ENCODE measurements at places on chromosomes 4 and X.
A peak's percentile ranks its signal among the peaks of the same experiment; 100 is the strongest.

DNA sequence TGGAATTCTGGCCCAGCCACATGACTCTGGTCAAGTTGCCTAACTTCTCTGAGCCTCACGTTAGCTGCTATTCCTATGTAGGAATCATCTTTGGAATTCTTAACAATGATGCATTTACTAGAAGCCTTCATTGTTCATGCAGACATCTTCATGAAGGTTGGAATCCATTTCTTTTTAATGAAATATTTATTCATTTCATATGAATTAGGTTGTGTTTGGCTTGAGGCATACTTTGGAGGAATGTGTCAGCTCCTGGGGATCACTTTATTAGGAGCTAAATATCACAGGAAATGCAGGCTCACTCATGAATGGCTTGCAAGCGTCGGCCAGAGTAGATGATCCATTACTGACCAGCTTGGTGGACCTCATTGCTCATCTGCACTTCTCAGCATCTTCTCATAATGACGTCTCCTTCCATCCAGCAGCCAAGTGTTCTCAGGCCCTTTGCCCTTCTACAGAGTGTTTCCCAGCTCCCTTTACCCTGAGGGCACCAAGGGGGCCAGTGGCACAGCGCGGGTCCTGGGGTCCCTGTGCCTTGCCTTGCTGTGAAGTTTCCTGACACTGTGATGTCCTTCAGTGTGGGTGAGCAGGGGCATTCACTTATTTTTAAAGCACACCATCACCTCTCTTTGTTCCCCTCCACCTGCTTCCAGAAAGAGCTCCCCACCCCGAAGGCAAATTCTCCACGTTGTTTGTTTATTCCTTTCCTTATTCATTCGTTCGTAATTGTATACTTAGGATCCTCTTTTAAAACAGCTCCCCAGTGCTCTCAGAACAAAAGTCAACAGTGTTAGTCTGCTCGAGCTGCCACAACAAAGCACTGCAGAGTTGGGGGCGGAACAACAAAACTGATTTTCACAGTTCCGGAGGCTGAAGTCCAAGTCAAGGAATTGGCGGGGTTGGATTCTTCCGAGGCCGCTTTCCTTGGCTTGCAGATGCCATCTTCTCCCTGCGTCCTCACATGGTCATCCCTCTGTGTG, 106.8 kb downstream of the STK32B start:
- peak; percentile 19 for DNase-seq

DNA sequence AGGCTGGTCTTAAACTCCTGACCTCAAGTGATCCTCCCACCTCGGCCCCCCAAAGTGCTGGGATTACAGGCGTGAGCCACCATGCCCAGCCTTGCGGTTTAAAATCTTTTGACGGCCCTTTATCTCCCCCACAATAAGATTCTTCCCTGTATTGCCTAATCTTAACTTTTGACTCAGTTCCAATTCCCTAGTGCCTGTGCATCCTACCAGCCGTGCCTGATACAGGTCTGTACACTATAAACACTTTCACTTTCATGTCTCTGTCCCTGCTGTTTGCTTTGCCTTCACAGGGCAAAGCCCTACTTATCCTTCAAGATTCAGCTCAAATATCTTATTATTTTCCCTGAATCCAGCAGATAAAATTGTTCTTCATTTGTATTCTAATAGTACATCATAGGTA, 74.6 kb downstream of the WDR44 start:
- no peak for DNase-seq

GRCh38 chr4:80221161-80221560, 23.9 kb downstream of the PRDM8 start:
- DNase-seq, result no peak

- no peak for DNase-seq
These were observed 18.0 kb downstream of the STAP1 start for GRCh38 chr4:67576538-67576937.

DNA sequence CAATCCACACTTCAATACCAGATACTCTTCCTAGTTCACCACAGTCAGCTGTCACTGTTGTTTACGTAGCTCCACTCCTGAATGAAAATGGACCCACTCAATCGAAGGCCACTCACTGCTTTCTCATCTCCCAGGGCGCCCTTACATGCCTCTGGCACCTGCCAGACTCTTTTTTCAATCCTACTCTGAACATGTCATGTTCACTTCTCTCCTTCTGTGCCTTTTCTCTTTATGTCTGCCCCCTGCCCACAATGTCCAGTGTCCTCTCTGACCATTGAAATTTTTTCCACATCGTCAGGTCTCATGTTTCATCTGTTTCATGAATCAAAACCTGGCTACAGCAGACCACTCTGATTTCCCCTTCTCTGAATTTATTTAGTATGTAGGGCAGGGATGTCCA, 1.3 kb upstream of the MGAT4D start:
- DNase-seq, result no peak

- DNase-seq, result no peak
These were observed 41.8 kb upstream of the CEP135 start for GRCh38 chr4:55906989-55907388.

DNA sequence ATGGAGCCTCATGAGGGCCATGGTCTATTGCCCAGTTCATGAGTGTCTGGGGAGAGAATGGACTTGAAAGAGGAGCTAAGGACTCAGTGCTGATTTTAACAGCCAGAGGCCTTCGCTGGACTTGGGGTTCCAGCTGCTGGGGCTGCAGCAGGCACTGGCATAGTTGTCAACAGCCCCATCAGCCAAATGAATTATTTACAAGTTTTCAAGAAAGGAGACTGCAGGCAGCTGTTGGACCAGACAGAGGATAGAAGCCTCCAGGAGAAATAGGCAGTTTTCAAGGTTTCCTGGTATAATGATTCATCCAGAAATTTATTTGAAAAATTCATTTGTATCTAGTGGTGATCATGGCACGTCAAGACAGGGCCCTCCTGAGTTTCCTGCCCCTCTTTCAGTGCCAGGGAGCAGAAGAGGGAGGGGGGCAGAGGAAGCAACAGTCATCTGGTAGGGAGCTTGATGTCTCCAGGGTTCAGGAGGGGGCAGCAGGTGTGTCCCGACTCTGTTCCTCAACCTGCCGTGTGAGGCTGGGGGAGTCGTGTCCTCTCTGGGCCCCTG, 63.1 kb upstream of the GPR78 start:
- no peak for DNase-seq

- DNase-seq, result no peak
These were observed 605 bp upstream of the FAT1 start for GRCh38 chr4:186724058-186724863.

- no peak for DNase-seq
These were observed 155.8 kb downstream of the ANTXR2 start for GRCh38 chr4:79917246-79917645.

- no peak for DNase-seq
These were observed 107.3 kb downstream of the ADRA2C start for GRCh38 chr4:3873408-3874027.

GRCh38 chrX:24339911-24340310, 20.5 kb upstream of the SUPT20HL1 start:
- DNase-seq, result no peak

GRCh38 chr4:40769266-40769665, 19.5 kb downstream of the NSUN7 start:
- no peak for DNase-seq

DNA sequence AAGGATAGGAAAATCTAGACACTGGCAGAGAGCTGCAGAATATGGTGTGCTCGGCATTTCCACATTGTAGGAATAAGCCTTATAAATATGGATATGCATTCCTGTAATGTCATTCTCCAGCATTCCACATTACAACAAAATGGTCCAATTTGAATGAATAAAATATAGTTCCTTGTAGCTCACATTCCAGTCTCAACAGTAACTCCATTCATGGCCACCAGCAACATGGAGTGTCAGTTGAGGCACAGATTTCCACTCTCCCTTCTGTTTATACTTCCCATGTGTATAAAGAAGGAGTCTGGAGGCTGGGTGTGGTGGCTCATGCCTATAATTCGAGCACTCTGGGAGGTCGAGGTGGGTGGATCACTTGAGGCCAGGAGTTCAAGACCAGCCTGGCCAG, 84.5 kb downstream of the AASDH start:
- no peak for DNase-seq

DNA sequence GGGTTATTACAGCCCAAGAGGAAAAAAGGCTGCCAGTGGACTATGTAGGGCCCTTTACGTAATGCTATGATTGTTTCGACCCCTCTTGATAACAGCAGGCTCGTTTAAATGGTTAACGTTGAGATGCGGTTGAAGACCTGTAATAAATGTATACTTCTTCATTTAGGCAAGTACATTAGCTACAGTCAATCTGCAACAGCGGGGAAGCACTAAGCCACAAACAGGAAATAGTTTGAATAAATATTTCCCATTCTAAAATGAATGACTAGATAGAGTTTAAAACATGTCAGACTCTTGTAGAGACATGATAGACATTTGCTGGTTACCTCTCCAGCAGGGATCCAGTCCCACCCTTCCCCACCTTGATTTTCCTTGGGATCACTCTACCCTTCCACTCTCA, 38.1 kb upstream of the STIM2 start:
- DNase-seq, result no peak

- DNase-seq, result no peak
These were observed 416.7 kb downstream of the ZIC3 start for GRCh38 chrX:137982472-137983172.

DNA sequence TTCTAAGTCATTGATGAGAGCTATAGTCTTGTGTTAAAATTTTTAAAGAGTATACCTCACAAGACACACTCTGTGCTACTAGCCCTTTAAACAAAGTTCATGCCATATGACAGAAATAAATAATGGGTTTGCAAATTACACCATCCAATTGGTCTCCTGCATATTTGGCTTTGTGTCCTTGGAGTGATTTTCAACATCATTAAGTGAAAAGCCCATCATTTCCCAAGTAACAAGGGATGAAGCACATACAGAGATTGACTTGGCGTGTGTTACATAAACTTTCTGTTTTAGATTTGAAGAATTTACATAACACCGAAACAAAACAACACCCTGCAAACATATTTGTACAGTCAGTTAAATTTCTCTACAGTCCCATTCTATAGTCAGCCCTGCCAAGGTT, 216.9 kb upstream of the NEIL3 start:
- DNase-seq, result no peak

All from NCI-H1436 (cell line).